Left ventricle myocardium superior (tissue), 1 donor: ENCODE measurements at places on chromosomes 5 and 9.

DNA sequence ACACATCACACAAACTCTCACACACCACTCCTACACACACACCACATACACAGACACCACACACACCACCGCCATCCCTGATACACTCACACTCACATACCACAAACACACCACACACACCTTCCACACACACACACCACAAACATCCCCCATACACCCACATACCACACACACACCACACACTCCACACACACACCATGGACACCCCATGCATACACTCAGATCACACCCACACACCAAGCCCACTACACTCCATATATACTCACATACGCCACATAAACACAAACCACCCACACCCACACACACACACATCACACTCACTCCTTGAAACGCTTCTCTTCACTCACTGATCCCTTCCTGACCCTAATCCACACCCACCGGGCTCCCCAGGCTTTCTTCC, 9.1 kb upstream of the ANKRD18A start:
- DNase-seq: no peak

- no peak for DNase-seq
These were observed 239.2 kb downstream of the DOCK8 start for GRCh38 chr9:453832-454231.

DNA sequence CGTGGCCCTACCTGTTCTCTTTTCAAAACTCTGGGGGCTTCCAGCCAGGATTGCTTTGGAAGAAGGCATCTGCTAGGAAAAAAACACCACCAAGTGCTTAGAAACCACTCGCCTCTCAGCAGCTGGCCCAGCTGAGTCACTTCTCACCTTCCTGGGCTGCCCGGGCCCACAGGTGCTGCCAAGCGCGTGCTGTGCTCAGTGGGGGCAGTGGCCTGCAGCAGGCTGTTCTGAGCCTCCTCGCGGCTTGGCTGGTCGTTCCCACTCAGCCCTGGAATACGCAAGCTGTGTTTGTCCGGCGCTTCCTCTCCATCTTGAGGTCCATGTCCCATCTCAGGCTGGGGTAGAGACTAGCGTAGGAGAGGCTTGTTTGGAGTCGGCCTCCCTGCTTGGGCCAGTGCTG, 102.5 kb upstream of the FCN2 start:
- no peak for DNase-seq

GRCh38 chr5:100667161-100667630, 132.0 kb downstream of the FAM174A start:
- no peak for DNase-seq
